NCI-H2227 treated with DMSO at 0.1 percent for 48 hours (cell line): ENCODE measurements at places on chromosomes 16 and 17.

- DNase-seq: no peak
These were observed 92.6 kb downstream of the CACNG3 start for GRCh38 chr16:24348545-24349290.

DNA sequence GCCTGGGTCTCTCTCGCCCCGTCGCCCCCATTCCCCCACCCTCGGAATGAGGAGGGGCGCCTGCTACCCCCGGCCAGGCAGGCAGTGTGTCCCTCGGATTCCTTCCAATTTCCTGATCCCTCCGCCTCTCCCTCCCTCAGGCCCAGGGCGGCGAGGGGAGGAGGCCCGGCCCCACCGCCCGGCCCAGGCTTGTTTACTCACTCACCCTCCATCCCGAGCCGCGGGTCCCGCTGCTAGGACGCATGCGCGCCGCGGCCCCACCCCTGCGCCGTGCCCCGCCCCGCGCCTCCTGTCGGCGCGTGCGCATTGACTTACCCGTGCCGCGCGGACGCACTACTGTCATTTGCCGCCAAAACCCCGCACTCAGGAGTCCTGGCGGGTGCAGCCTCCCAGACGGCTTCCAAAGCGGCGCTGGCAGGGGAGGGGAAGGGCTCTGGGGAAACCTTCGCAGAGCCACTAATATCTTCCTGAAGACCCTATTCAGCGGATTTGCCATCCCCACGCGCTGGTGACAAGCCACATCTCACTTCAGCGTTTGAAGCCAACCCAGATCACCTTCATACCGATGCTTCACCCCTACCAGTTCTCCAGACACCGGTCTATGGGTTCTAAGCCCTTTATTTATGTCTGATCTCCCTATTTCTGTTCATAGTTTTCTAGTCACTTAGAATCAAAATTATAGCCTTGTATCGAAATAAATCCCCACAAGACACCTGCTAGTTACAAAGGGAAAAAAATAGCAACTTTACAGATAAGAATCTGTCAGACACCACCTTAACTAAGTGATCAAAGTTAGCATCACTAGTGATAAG, at the start of gene EZH1:
Gene EZH1, minus strand, starts transcription at position 235 of the 812 bp plus-strand sequence. CDS start 16,099 bp downstream, outside the sequence.
- peak; percentile 88 for DNase-seq

- DNase-seq: no peak
These were observed 58.8 kb downstream of the AP2B1 start for GRCh38 chr17:35645923-35646322.

DNA sequence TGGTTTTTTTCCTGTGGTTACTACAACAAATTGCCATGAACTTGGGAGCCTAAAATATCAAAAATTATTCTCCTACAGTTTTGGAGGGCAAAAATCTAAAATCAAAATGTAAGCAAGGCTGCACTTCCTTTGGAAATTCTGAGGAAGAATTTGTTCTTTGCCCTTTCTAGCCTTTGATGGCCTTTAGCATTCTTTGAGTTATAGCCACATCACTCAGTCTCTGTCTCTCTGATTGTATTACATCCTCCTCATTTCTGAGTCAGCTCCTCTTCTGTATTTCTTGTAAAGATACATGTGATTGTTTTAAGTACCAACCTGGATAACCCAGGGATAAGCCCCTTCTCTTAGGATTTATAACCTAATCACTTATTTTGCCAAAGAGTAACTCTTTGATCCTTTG, 282.0 kb downstream of the BCAS3 start:
- no peak for DNase-seq

- DNase-seq: peak; percentile 31
These were observed 23.8 kb downstream of the SNX11 start for GRCh38 chr17:48131216-48131824.

DNA sequence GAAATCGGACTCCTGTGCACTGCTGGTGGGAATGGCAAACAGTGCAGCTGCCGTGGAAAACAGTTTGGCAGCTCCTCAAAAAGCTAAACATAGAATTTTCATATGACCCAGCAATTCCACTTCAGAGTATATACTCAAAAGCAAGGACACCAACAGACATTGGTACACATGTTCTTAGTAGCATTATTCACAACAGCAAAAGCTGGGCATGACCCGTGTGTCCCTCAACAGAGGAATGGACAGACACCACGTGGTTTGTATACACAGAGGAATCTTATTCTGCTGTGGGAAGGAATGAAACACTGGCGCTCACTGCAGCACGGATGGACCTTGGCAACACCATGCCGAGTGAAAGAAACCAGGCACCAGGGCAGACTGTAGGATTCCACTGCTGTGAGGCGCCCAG, 16.0 kb downstream of the NPTX1 start:
- no peak for DNase-seq

DNA sequence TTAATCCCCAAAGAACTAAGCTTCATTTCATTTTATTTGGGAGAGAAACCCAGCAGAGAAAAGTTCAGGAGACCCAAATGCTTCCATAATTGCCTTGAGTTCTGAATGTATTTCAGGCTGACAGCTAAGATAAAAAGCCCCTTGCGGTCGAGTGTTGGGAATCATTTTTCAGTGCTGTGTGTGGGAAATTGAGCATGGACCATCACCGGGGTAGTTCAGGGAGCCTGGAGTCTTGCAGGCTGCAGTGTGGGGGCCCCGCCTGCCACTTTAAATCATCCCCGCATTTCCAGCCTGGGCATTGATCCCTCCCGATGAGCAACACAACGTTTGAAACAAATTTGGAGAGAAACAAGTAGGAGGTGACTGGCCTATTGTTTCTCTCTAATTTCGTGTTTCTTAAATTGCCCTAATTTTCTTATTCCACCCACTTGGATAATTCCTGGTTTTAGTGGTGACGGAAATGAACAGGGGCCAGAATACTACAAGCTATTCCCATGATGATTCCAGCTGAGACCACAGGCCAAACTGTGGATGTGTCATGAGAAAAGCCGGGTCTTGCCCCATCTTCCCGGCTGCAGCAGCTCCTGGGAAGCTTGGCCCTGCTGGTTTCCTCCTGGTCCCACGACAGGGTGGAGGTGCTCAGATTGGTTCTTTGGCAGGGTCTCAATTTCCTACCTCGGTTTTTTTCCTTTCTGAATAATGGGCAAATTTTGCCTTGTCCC, 75.1 kb downstream of the FOXL1 start:
- no peak for DNase-seq

- DNase-seq: no peak
These were observed 116.5 kb downstream of the SOCS1 start for GRCh38 chr16:11139326-11140097.

GRCh38 chr17:10702574-10702973, 5.2 kb downstream of the ADPRM start:
- no peak for DNase-seq

GRCh38 chr16:77430787-77431585, 3.8 kb downstream of the ADAMTS18 start:
- DNase-seq: no peak

DNA sequence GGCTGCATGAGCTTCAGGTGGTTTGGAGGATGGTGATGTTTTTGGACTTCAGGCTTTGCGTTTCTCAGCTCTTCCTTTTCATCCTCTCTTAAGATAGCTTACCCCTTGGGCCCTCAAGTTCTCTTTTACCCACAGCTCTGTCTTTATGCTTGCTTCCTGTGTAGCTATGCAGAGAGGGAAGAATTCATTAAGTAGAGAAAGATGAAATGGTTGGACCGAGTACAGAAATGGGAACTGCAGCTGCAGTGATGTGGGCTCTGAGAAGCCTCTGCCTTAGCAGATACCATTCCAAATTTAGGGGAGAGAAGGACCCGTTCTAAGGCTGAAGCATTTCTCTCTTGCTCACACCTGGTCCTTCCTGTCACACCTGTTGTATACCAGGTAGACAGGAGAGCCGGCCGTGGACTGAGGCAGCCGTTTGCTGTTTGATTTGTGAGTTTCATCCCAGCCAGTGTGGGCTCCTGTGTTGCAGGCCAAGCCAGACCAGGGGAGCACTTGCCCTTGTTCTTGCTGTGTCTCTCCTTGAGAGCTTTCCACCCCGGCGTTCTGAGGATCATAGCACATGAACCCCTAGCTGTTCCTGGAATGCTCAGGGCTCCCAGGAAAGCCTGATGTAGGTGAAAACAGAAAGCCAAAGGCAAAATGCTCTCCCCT, 392.7 kb downstream of the CPPED1 start:
- DNase-seq: no peak

GRCh38 chr17:74994440-74994839, 7.0 kb downstream of the CDR2L start:
- DNase-seq: no peak

- DNase-seq: no peak
These were observed 256.7 kb downstream of the CDH11 start for GRCh38 chr16:64865069-64865696.

- peak; percentile 20 for DNase-seq
These were observed 4.2 kb upstream of the MXRA7 start for GRCh38 chr17:76714822-76715495.

- no peak for DNase-seq
These were observed 7.5 kb downstream of the AXIN2 start for GRCh38 chr17:65553646-65554552.

- DNase-seq: peak; percentile 47
These were observed 381.6 kb upstream of the ASIC2 start for GRCh38 chr17:33674685-33675084.

DNA sequence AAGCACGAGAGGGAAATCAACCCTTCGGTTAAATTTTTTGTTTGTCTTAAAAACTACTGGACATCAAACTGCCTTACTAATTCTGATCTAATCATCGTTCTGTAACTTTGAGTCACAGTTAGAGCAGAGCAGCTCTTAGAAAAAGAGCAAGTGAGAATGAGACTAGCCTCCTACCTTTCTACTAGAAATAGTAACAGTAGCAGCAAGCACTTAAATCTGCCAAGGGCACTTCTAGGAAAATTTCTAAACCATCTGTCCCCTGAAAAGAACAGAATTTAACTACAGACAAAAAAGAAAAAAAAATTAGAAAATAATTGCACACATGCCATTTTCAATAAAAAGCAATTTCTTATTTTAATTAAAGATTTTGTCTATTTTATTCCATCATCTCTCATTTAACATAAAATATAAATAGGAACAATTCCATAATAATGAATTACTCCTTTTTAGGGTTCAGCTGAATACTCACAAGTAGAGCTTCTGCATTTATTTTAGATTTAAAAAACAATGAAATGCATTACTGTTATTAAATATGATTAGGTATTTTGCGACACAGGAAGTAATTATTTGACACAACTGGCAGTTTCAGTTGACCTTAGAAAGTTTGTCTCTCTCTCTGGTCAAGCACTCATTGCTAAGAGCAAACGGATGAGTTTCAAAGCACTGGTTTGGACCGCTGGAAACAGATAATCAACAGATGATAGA, 250.8 kb upstream of the SOX9 start:
- peak; percentile 19 for DNase-seq

DNA sequence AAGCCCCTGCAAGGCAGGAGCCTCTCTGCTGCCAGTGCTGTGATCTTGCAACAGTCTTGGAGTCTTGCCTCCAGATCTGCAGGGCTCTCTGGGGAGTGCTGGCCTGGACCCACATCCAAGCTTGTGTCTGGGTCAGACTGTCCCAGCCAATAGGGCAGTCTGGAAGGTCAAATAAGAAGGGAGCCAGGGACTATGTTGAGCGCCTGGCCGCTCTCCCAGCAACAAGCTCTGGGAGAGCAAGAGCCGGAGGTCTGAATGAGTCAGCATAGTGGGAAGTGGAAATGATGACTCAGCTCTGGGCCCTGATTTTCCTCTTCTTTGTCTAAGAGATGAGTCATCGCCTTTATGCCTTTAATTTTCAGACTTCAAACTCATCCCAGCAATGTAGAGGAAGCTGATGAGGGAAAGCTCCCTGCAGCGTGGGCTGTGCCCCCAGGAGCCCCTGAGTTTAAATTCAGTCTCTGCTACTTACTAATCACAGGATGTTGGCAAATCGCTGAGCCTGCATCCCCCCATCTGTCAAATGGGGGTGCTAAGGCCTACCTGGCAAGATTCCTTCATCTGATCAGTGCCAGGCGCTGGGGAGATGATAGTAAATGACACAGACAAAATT, 43.6 kb upstream of the HAPSTR1 start:
- peak; percentile 73 for DNase-seq

DNA sequence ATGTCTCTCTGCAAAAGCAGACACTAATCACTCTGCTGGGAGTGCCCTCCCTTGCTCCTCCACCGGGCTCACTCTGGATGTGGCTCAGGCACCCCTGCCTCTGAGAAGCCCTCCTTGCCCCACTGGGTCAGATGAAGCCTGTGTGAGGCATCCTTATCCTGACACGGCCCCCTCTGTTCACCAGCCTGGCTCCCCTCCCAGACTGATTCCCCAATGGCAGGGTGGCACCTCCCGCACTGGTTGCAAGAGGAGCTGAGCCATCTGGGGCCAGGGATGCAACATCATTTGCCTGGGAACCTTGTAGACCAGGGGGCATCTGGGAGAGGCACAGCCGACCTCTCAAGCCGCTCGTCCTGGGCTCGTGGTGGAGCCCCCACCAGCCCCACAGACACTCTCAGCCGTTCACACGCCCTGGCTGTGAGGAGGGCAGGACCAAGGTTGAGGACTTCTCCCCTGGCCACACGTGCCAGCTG, 6.7 kb downstream of the SMTNL2 start:
- no peak for DNase-seq

- DNase-seq: no peak
These were observed 41.1 kb upstream of the ERN1 start for GRCh38 chr17:64171041-64171440.

- DNase-seq: no peak
These were observed 141.3 kb downstream of the ABCC12 start for GRCh38 chr16:48014349-48015135.
